NCI-H345 (cell line): ENCODE measurements at places on chromosomes 4 and X.

DNA sequence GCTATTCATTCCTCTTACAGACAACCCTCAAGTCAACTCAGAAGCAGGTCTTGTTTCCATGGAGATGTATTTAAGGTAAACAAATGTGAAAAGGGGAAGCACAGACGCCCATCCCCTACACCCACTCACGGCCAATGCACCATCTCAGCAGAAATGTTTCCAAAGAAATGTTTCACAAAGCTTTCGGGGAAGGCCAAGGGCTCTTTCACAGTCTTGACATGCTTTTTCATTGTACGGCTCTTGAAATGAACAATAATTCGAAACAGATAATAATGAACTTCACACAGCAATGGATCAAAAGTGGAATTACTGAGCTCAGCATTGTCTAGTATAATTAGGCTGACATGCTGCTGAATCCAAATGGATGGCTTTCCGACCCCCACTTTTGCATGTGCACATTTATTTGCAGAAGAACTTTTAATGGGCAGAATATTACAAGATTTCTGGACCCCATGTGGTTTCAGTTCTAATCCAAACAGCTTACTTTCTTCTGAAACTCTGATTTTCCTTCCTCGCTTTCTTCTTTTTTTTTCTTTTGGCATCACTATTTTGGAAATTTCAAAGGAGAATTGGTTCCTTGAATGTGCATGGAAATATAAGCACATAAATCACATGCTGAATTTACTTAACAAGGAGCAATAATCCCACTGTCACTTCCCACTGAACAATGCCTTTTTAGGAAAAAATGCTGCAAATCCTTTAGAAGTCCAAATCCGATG, 160.9 kb downstream of the SMIM20 start:
- no peak for DNase-seq

- no peak for DNase-seq
Observed at GRCh38 chr4:10366628-10367027, 90.6 kb downstream of the ZNF518B start.

- DNase-seq, result no peak
Observed at GRCh38 chr4:76607846-76608245, 172.8 kb downstream of the SHROOM3 start.

DNA sequence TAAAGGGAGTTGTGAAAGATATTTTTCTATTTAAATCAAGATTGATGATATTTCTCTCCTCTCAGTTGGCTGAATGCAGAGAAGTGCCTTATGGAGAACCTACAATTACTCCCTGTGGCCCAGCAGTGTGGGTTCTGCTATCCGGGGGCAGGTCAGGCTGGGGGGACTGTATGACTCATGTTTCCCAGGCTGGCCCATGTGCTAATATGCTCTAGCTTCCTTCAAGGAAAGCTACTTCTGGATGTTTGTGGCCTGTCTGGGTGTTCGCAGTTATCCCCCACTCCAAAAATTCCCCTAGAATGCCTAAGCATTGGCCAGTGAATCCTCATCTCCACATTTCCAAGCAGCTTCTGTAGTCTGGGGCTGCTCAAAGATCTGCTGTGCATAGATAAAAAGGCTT, 58.9 kb upstream of the SPP1 start:
- DNase-seq, result no peak

GRCh38 chr4:21012851-21013331, 312.6 kb downstream of the PACRGL start:
- no peak for DNase-seq
